ENCODE measurements at places on chromosomes 13 and 19.
A peak's percentile ranks its signal among the peaks of the same experiment; 100 is the strongest.

- no peak for DNase-seq
Observed at GRCh38 chr13:39821977-39822376, 166.5 kb downstream of the COG6 start.

DNA sequence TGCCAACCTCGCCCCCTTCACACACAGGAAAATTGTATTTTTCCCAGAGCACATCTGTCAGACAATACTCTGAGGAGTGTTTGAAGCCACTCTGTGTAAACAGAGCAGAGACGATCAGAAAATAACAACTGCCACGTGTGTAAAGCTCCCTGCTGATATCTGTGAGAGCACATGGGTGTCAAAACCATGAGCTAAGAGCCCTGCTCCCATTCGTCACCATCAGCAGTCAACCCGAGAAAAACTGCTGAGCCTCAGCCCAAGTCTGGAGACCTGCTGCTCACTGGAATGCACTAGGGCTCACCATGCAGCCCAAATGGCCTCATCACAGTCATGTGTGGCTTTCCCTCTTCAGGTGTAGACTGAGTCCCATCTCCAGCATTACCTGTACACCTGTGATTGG is 304.1 kb downstream of the FGF14 start:
- peak; percentile 48 for DNase-seq

GRCh38 chr19:32489971-32490370 is 84.4 kb downstream of the DPY19L3 start:
- DNase-seq = no peak

- no peak for DNase-seq
Observed at GRCh38 chr13:19072543-19072942, 109.1 kb downstream of the TUBA3C start.

- no peak for DNase-seq
Observed at GRCh38 chr13:41008349-41008980, 10.7 kb downstream of the ELF1 start.

DNA sequence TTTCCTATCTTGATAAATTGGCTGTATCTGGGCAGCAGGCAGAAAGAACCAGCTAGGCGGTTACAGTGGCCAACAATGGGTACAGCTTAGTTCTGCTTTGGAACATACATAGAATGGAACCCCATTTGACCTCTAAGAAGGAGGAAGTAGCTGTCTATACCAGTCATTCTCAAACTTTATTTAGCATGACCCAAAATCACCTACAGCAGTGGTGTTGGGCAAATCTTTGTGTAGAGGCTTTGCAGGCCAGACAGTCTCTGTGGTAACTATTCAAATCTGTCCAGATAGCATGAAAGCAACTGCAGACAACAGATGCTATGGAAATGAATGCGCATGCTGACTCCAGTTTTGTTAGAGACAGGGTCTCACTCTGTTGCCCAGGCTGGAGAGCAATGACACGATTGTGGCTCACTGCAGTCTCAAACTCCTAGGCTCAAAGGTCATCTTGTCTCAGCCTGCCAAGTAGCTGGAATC is 12.0 kb upstream of the KCNC3 start:
- DNase-seq = no peak

DNA sequence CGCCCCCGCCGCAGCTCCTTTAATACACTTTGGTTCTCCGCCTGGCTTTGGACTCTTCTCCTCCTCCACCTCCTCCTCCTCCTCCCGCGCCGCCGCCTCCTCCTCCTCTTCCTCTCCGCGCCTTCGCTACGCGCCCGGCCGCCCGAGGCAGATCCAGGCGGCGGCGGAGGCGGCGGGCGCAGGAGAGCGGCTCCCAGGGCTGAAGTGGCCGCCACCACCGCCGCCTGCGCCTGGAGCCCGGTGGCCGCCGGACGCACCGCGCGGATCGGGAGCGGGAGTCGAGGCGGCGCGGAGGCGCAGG is at the start of gene ZIC2:
Gene ZIC2, plus strand, starts transcription at position 50 of the 301 bp plus-strand sequence. CDS start 281 bp downstream, outside the sequence.
- no peak for DNase-seq

DNA sequence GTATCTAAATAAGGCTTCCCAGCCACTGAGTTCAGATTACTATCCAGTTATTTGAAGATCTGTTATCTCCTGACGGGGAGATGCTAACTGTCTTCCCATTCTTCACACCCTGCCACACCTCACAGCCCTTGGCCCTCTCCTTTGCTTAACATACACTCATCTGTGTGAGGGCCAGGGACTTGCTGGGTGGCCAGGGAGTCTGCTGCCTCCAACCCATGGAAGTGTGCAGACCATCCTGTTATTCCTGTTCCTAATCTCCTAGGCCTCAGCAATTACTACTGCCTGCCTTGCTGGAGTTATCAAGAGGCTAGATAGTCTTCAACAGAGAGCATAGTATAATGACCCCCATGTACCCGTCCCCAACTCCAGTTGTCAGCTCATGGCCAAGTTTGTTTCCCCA is 36.2 kb upstream of the GTF3A start:
- no peak for DNase-seq

DNA sequence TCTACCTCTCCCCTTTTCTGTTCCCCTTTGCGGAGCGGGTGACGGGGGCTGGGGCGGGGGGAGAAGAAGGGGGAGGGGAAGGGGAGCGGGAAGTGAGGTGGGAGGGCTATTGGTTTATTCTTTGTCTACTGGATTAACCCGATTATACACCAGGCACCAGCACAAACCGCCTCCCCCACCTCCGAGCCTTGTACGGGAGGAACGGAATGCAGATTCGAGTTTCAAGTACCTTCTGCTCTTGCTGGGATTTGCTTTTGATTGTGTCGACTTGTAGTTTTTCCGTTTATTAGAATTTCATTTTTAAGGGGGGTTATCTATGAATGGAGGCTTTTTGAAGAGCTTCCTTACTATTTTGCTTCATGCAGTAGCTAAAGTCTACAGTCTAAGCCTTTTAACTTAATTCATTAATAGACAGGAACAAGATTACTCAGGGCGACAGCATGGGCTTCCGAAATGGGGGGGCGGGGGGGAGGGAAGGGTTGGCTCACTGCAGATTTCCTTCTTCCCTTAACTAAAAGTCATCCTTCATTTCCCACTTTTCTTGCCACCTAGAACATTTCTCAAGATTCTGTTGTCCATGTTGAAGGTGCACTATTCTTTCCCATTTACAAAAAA is 937 bp upstream of the SPRY2 start:
- no peak for DNase-seq

DNA sequence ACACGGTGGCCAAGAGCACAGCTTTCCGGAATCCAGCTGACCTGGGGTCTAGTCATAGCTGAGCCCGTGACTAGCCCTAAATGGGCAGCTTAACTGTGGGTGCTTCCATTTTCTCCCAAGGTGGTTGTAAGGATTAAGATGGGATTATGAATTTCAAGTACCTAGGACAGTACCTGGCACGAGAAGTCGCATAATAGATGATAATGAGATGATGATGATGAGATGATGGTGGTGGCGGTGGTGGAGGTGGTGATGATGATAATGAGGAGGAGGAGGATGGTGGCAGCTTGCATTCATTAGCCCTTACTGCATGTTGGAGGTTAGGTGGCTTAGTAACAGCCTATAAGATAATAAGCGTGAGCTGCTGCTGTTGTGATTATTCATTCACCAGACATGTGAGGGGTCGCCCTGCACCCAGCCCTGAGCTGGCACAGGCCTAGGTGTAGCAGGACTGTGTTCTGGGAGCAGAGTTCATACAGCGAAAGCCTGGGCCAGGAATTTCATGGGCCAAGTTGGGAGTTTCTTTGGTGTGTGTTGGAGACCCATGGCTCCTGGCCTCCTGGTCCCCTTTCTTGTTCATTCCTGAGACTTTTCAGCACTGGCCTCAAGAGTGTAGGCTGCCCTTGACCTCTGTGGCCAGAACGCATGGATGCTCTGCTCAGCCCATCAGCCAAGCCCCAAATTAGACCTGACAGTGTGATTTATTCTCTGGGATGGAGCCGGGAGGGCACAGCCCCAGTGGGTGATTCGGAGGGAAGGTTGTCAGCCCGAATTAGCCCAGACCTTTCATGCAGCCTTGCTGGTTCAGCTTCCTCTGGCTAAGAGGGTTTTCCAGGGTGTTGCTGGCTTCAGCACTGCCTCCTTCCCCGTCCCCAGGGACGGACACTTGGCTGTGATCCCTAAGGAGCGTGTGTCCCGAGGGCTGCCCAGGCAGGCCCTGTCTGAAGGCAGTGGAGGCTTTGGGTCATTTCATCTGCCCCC is 128.8 kb downstream of the SIPA1L3 start:
- DNase-seq = no peak

DNA sequence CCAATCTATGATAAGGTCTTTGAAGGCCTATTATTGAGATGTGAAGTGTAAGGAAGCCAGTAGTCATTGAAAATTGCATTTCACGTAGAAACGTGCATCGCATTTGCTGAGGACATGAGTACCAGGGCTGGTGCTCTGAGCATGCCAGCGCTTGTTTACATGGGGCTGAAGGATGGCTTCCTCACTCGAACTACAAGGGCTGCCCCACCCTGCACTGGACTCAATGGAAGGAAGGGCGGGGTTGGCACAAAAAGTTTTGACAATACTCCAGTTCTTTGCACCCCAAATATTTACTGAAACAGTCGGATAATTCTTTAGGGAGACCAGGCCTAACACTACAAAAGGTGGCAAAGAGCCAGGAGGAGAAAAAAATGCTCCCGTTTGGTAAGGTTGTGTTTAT is 28.9 kb upstream of the MED4 start:
- no peak for DNase-seq

- DNase-seq = no peak
Observed at GRCh38 chr13:99884913-99885312, 86.7 kb downstream of the ZIC5 start.

DNA sequence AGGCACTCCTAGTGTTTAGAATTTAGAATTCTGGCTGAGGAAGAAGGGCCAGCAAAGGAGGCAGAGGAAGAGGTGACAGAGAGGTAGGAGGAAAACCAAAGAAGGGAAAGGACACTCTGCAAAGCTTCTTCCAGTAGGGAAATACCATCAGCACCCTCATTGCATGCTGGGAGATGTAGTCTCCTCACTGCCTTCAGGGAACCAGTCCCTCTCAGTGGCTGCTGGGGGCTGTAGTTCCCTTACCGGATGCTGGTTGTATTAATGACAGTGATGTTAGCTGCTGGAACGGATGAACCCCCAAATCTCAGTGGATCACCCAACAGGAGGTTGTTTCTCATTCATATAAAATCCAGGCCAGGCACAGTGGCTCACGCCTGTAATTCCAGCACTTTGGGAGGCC is 10.1 kb downstream of the GRIN2D start:
- DNase-seq = no peak

- no peak for DNase-seq
Observed at GRCh38 chr19:30744741-30745475, 372.7 kb downstream of the ZNF536 start.

- no peak for DNase-seq
Observed at GRCh38 chr19:39428283-39429112, 7.3 kb downstream of the RPS16 start.

GRCh38 chr13:113141601-113141970 is 16.9 kb upstream of the PROZ start:
- DNase-seq = no peak

DNA sequence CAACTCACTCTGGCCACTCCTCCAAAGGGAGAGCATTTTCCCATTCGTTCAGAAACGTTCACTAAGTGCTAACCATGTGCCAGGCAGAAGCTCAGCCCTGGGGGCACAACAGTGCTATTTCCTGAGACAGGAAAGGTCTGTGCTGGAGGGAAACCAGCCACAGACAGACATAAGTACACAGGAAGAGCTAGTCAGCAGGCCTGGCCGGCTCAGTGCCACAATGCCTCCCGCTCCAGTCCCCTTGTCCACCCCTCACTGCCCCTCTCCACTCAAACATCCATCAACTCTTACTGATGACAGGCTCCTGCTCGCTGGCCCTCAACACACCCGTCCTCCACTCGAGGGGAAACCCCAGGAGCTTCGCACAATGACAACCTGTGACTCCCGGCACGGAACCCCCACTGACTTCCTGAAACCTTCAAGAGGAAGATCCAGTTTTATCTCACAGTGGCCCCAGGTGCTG is 11.3 kb upstream of the PLA2G4C start:
- no peak for DNase-seq

DNA sequence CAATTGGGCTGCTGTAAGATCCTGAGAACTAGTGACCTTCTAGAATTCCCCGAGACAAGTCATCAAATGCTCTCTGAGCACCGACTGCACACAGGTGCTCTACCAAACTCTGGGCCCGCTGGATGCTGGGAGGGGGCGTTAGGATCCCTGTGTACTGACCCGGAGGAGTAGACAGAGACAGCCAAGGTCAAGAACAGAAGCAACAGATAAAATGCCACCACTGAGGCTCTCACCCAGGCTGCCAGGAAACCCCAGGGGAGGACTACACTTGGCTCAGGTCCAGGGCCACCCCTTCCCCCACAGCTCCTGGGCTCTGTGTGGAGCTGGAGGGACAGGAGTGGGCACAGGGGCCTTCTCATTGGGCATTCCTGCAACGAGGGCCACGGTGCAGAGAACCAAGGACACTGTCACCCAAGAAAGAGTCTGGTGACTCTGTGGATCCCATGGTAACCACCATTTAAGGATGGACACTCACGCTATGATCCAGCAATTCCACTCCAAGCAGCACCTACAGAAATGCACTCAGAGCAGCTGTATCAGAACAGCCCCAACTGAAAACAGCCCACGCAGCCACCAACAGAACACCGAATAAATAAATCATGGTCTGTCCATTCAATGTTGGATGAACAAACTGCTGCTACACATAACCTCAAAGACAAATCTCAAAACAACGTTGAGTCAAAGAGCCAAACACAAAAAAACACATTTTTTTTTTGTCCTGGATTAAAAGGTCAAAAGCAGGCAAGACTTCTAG is 16.8 kb upstream of the SLC35E1 start:
- DNase-seq = no peak

DNA sequence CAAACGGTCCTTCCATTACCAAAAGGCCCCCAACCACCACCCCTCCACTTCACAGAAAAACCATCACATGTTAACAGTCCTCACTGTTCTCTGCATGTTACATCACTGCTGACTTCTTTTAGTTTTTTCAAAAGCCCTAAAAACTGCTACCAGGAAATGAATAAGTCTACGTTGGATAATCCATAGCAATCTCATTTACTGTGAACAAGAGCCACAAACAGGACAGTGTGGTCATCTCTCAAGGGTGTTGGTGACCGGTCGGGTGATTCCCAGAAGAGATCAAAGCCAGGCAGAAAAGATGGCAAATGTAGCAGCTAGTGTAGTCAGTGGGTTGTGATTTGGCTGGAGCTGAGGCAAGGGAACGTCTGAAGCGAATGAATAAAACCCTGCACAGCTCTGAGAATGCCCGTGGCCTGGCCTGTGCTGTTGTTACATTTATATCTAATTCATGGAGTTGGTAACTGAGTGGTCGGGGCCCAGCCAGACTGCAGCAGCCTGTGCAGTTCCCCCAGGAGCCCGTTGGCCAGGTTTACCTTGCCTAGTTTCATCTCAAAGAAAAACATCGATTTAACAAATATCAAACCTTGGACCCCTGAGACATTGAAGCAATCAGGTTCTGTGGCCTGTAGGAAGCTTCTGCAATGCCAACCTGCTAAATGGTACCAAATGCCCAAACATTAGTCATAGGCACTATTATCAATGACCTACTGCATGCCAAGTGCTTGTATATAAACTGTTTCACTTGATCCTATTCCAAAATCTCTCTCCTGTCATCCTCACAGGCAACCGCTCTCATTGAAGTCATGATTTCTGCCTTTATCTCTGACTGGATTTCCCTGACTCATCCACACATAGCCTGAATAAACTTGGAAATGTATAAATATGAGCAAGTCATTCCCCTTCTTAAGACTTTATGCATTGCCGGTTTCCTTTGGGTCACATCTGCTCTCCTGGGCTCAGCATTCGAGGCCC is 153.8 kb upstream of the SERP2 start:
- no peak for DNase-seq

Data from NCI-H187 treated with DMSO at 0.1 percent for 48 hours (cell line).